ENCODE measurements at places on chromosomes 6 and 20. TPM values are rescaled to one million over a fixed set of nuclear protein-coding genes. Genes with fewer than 3 reads are reported as not detected.

The MAP3K5 gene
- 7.2 TPM for total RNA-seq

The PGC gene
- total RNA-seq: not detected

The TFAP2C gene
- 7.6 TPM for total RNA-seq

The CRIP3 gene
- total RNA-seq: not detected

The PI3 gene
- total RNA-seq: not detected

The CTAGE9 gene
- not detected for total RNA-seq

Measured in Caki2 (cell line).